KBM-7 (cell line): ENCODE measurements at places on chromosomes 1 and 21.
A peak's percentile ranks its signal among the peaks of the same experiment; 100 is the strongest.

GRCh38 chr1:177023726-177024125, 140.8 kb downstream of the ASTN1 start:
- no peak for DNase-seq

DNA sequence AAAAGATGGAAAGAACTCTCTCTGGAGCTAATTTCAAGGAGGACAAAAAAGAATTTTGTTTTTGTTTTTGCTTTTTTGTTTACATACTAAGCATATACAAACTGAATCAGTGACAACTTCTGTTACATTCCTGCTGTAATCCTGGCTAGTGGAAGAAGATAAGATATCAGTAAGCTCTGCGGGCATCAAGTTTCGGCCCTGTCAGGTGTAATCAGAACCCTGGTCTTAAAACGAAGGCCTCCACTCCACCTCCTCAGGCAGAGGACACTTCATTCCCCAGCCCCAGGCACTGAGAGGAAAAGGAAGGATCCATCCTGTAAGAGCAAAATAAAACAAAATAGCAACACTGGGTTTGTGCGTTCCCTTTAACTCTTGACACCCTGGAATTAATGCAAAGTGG, 88.9 kb upstream of the ARHGAP29 start:
- DNase-seq = no peak

- no peak for DNase-seq
These were observed 131.0 kb upstream of the LMO4 start for GRCh38 chr1:87197641-87198040.

- no peak for DNase-seq
These were observed 838.9 kb downstream of the USP25 start for GRCh38 chr21:16568661-16569060.

GRCh38 chr1:11412141-11412540, 66.8 kb upstream of the DISP3 start:
- no peak for DNase-seq

GRCh38 chr1:182643699-182644098, 39.5 kb upstream of the RGS16 start:
- DNase-seq = peak; percentile 7

- no peak for DNase-seq
These were observed 95.8 kb downstream of the CDC7 start for GRCh38 chr1:91596474-91596873.

DNA sequence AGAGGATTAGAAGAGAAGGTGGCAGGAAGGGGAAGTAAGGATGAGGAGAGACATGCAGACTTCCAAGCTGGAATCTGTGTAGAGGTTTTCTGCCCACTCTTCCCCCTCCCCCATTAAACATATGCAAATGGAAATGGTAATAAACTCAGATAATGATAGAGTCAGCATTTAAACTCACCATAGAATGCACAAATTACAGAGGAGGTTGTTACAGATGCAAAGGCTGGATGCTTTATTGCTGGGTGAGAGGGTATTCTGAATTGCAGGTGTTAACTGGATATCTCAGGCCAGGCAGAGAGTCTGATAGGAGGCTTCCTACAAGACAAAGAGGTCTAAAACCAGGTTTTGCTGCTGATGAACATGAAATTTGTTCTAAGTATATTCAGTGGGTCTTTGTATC, 372.5 kb downstream of the SEC16B start:
- DNase-seq = no peak

DNA sequence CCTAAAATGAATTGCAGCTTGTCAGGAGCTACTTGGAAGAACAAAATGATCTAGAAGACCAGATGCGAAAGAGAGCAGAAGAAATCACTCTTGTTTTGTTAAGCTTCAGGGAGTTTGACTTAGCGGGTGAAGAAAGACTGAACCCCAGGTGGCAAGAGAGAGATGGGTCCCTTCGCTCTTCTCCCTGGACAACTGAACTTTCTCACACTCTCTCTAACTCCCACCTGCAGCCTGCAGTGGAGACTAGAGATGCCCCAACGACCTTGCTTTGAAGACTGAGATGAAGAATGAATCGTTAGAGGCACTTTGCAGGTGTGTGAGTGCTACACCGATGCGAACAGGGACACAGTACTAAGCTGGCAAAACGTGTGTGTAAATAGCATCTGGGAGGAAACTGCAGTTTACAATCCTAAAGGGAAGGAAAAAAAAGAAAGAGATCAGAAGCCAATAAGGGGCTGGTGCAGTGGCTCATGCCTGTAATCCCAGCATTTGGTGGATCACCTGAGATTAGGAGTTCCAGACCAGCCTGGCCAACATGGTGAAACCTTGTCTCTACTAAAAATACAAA, 64.5 kb upstream of the LYST start:
- no peak for DNase-seq

- no peak for DNase-seq
These were observed 13.4 kb upstream of the MTARC2 start for GRCh38 chr1:220734571-220735326.

DNA sequence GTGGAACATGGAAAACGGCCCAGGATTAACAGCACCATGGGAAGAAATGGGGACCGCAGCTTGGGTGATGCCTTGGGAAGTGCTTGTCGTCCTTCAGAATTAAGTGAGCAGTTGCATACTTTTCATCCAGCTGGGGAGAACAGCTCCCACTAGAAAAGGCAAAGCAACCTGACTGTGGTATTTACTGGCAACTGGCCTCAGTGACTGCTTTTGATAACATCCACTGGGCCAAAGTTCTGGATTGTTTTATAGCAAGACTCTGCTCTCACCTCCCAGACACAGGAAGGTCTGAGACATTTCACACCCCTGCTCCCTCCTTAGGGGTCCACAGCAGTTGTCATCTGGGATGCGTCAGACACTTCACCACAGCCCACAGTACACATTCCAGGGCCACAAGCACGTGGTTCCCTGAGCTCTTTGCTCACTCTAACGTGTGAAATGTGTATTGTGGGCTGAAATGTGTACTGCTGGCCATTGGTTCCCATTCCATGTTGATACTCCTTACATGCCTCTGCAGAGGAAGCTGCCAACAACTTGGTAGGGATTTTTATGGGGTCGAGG, 6.6 kb downstream of the PAPPA2 start:
- no peak for DNase-seq

- peak; percentile 66 for DNase-seq
These were observed 65.4 kb downstream of the TOMM20 start for GRCh38 chr1:235063068-235063765.

- peak; percentile 63 for DNase-seq
These were observed 46.5 kb downstream of the NCF2 start for GRCh38 chr1:183543619-183544204.

DNA sequence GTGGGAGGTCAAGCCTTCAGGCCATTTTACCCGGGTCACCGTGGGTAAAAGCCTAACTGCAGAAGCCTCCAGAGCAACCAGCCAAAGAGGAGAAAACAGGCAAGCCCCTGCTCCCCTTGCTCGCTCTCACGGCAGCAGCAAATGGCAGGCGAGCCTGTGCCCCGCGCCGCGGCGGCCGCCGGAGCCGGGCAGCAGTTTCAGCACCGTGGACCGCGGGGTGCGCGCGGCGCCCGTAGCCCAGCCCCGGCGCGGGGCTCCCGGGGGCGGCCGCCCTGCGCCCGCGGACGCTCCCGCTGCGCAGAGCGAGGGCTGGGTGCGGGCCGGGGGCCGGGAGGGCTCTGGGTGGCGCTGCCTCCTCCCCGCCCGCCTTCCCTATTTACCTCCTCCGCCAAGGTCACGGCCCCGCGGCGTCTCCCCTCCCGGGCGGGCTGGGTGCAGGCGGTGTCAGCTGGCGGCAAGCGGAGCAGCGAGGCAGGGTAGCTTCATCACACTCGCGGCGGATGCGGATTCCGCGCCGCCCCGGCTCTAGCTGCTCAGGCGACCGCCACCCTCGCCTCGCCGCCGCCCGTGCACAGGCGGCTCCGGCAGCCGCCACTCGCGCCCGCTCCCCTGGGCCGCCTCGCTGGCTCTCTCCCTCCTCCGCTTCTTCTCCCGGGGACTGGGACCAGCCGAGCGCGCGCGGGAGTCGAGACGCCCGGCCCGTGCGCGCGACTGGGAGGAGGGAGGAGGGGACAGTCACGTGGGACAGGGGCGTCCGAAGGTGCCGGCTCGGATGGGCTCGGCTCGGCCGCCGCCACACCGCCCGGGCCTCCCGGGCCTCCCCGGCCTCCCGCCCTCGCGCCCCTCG, at the start of gene RGS7:
TSS of gene RGS7 (minus strand) at position 687 of the 847 bp plus-strand sequence.
- DNase-seq = peak; percentile 32

GRCh38 chr1:197526736-197527371, 248.4 kb downstream of the DENND1B start:
- peak; percentile 26 for DNase-seq

DNA sequence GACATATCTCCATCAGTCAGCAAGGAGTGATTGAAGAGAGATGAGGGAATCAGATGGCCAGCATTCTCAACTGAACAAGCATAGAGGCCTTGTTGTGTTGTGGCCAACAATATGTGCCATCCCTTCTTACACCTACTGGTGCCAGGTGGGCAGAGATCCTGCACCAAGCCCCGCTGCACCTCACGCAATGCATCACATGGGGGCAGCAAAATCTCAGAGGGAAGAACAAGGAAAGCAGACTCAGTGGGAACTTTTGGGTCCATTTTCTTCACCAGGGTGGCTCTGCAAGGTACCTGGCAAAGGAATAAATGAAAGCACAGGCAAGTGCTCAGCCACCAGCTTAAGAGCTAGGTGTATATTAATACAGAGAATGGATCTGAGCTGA, 33.2 kb downstream of the HSD3B2 start:
- DNase-seq = no peak

DNA sequence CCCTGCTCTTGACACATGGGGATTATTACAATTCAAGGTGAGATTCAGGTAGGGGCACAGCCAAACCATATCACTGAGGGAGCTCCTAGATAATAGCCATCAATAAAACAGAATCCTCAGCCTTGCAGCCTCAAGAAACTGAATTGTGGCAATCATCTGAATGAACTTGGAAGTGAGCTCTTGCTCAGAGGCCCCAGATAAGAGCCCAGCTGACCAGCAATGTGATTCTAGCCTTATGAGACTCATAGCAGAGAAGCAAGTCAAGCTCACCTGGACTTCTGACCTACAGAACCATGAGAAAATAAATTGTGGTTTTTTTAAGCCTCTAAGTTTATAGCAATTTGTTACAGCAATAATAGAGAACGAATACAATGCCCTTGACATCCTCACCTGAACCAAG, 302.5 kb downstream of the LTN1 start:
- DNase-seq = no peak

DNA sequence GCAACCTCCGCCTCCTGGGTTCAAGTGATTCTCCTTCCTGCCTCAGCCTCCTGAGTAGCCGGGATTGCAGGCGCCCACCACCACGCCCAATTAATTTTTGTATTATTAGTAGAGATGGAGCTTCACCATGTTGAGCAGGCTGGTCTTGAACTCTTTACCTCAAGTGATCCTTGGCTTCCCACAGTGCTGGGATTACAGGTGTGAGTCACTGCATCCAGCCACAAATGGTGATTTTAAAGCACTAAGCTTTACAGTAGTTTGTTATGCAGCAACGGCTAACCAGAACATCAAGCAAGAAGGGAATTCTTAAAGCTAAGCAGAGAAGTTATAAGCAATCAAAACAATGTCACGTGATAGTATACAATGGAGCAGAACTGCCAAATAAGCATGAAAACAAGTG, 65.7 kb downstream of the NVL start:
- DNase-seq = no peak

- DNase-seq = no peak
These were observed 73.5 kb upstream of the CAMK1G start for GRCh38 chr1:209510063-209510462.

- DNase-seq = no peak
These were observed 29.2 kb downstream of the DNASE2B start for GRCh38 chr1:84427250-84428188.

- no peak for DNase-seq
These were observed 215.4 kb downstream of the OMA1 start for GRCh38 chr1:58331156-58331555.

DNA sequence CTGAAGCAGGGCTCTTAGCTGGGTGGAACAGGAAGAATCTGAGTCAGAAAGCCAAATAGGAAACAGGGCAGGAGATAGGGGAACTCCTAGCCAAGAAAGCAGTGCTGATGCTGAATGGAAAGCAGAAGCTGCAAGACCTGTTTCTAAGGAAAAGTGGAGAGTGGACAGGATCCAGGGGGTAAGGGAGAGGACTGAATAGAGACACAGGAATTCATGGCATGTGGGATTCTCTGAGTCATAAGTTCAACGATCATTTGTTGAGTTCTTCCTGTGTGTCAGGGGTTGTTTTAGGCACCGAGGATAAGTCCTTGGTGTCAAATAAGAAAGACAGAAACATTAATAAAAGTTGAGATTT, 153.8 kb upstream of the FGGY start:
- peak; percentile 47 for DNase-seq

- no peak for DNase-seq
These were observed 13.3 kb downstream of the RNU5D-1 start for GRCh38 chr1:44717653-44718052.

DNA sequence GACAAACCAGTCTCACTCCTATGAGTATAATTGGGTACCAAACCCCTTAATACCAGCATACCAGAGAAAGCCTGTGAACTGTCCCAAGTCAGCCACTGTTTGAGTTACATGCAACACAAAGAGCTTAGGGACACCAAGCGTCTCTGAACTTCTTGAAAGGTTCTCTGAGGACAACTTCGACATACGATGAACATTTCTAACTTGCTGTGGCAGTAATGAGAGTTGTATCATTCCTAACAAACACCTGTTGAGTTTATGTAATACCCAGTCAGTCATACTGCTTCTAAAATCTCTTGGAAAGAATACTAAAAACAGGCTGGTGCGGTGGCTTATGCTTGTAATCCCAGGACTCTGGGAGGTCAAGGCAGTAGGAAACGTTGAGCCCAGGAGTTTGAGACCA, 18.4 kb downstream of the CCT8 start:
- no peak for DNase-seq

DNA sequence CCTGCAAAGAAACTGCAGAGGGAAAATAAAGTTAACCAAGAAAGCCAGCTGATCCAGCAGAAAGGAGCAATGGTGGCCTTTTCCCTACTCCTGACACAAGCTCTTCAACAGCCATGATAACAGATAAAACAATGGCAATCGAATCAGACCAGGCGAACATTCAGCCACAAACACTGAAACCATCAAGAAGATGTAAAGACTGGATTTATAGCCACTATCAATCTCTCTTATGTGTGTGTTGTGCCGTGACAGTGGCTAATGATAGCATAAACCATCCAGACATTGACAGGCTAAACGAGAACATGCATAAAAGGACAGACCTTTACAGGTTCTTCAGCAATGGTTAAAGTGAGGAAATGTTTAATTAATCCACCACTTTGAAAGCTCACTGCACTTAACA, 78.1 kb upstream of the RAB4A start:
- DNase-seq = no peak

DNA sequence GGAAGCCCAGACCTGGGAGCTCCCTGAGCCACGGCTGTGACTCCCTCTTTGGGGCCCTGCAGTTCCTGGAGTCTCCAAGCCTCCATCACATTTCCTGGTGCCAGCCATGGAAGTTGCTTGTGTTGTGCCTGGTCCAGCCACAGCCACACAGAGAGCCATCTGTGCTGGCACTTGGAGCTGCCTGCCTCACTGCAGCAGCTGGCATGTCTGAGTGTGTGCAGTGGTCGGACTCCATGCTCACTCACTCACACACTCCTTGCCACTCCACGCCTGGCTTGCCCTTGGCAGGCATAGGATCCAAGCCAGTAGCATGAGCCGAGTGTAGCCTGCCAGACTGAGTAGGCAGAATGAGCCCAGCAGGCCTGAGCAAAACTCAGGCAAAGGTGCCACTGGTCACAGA, 516.3 kb upstream of the BEND5 start:
- DNase-seq = no peak

GRCh38 chr1:172906778-172907592, 143.8 kb downstream of the TNFSF18 start:
- peak; percentile 74 for DNase-seq
